GM13977 (cell line): ENCODE measurements at places on chromosomes 12 and 14.

DNA sequence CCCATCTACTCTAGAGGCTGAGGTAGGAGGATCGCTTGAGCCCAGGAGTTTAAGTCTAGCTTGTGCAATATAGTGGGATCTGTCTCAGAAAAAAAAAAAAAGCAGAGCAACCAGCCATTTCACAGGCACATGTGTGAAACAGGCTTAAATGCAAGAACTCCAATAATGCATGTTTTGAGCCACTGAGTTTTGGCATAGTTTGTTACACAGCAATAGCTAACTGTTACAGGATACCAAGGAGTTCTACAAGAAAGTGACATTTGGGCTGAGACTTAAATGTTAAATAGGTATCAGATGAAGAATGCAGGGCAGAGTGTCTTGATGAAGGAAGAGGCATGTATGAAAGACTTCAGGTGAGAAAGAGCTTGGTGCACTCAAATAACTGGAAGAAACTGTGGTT, 240.0 kb upstream of the FOXN3 start:
- DNase-seq, result no peak

- DNase-seq, result no peak
Observed at GRCh38 chr14:75604979-75605851, 26.8 kb downstream of the FLVCR2 start.

DNA sequence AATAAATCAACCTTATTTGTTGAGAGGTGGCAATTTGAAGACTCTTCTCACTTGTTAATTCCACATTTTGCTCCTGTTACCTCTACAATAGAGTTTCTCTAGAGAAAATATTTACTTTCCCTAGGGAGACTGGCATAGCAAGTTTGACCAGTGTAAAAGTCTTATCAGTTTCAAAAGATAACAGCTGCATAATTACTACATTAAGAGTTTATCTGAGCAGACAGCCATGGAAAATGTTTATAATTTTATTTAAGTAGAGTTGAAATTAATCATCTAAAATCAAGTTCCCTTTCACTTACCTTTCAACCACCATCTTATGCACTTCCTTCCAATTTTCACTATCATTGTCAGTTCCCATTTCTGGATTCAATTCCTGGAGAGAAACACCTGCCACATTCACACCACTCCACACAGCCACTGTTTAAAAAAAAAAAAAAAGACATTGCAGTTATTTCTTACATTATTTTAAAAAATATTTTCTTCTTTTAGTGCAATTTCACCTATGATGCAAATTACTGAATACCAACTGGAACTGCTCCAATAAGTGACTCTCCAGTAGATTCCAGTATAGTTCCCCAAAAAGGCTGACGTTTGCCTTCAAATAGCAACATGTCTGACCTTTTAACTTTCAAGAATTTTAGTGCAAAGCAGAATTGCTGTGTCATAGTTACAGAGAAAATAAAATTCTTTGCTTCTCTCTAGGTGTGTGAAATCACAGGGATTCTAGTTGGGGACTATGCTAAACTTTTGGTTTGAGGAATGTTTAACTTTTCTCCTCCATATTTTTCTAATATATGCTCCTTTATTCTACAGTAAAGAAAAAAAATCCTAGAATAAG, 19.4 kb downstream of the LDHB start:
- DNase-seq, result no peak

- no peak for DNase-seq
Observed at GRCh38 chr12:63223128-63223527, 72.1 kb upstream of the AVPR1A start.

DNA sequence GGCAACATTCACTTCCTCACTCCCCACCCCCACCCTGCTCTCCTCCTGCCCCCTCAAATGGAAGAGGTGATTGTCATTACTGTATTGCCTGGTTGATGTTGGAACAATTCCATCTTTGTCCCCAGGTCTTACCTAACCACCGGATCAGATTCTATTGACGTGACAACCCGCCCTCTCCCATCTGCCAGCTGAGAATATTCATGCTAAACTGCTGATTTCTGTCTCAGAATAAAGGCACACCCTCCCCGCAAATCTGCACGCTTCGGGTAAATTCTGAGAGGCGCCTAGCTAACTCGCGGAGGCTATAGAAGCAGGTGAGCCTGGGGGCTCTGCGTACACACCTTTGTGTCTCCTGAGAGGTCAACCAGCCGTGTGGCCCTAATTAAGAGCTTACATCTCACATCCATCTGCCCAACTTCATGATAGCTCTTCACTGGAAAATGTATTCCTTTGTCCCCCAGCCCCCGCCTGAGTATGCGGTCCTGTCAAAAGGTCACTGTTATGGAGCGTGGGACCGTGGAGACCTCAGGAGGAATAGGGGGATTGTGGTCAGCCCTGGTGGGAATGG, 1054.3 kb downstream of the VRK1 start:
- no peak for DNase-seq

GRCh38 chr12:105977236-105977635, 161.5 kb downstream of the NUAK1 start:
- DNase-seq, result no peak

DNA sequence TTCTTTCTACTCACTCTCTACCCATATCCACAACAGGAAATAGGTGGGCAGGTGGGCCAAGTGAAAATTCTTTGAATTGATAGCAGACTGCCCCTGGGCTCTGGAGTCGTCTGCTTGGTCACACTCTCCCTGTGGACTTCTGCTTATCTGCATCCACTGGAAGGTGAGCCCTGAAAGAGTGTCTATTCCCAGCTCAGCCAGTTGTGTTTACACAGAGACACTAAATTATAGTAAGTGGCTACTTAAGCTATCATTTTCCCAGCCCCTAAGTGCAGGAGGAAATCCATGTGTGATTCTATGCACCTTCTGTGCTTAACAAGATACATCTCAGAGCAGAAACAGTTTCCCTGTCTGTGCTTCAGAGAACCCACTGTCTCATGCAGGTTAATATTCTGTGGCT, 338.4 kb downstream of the FUT8 start:
- DNase-seq, result no peak

GRCh38 chr12:38956337-38956736, 50.9 kb upstream of the CPNE8 start:
- DNase-seq, result no peak

DNA sequence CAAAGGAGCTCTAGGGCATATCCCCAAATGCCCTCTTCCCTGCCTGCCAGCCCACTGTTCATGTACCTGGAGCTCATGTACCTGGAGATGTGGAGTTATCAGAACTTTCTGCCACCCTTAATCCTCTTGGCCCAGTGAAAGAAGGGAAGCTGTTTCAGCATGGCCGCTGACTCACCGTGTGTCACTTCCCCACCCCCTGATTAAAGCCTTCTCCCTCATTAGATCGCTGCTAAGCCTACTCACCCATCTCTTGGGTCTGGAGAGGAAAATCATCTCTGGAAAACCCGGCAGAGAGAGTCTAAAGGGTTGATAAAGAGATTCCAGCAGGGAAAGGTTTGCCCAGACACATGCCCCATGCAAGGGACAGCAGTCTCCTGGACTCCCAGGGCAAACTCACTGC, 4.5 kb upstream of the LTBP2 start:
- DNase-seq, result no peak
